Neural crest cell (in vitro differentiated cells): ENCODE measurements at places on chromosomes 7 and 10. TPM values are rescaled to one million over a fixed set of nuclear protein-coding genes. Genes with fewer than 3 reads are reported as not detected.

- DNase-seq = no peak
Measured at GRCh38 chr7:39531818-39532217, 34.4 kb upstream of the YAE1 start.

Gene PPP1R17
- 1.2 and 1.4 TPM in 2 replicates for total RNA-seq

- no peak for DNase-seq
Measured at GRCh38 chr10:47081264-47081663, 170.0 kb downstream of the PTPN20 start.

Gene NUPR2
- not detected in 2 replicates for total RNA-seq

Gene NUDT13
- total RNA-seq = 3.4 and 4.6 TPM in 2 replicates

GRCh38 chr10:91924212-91925021 lies 847 bp downstream of the BTAF1 start:
- DNase-seq = no peak

GRCh38 chr10:29648114-29648982 lies 13.6 kb upstream of the SVIL start:
- DNase-seq = no peak

Gene SEMA4G
- total RNA-seq = 7.0 and 9.1 TPM in 2 replicates

Gene DDC
- total RNA-seq = 0.57 and 1.0 TPM in 2 replicates

DNA sequence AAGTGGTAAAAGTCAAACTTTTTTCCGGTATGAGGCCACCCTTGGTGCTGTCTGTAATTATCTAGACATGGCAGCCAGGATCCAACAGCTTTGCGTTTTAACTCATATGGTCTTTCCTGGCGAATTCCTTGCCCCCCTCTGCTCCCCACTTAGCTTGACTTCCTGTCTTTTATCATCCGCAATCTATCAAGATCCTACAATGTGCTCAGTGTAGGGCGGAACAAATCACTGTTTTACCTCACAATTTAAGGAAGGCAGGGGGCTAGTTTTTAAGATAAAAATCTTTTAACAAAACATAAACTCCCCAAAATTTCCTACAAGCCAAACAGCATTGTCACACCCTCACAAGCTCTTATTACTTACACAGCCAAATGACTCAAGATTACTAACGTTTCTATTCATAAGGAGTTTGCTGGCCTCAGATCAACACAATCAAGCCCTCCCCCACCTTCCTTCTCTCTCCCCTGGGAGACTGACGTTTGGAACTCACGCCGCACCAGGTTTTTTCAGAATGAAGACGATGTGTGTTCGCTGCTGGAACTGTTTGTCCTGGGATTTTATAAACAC lies 1.3 kb upstream of the CDK14 start:
- no peak for DNase-seq

- DNase-seq = no peak
Measured at GRCh38 chr10:22478555-22479334, 133.4 kb downstream of the SPAG6 start.

DNA sequence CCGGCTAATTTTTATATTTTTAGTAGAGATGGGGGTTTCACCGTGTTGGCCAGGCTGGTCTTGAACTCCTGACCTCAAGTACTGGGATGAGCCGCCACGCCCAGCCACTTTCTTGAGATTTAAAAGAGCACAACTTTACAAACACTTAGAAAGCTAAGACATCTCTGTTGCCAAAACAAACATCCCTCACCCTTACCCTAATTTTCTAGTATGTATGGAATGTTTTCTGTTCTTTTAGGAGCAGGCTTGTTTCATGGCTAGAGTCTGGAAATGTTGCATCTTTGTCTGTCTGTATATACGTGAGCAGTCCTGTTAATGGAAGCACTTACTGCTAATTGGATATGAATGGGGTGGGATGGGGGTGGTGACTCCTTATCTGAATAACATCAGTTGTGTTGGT lies 2.9 kb downstream of the OLAH start:
- no peak for DNase-seq

Gene CELF2
- 77.6 and 82.8 TPM in 2 replicates for total RNA-seq

GRCh38 chr10:344582-345200 lies 209.4 kb downstream of the ZMYND11 start:
- no peak for DNase-seq

DNA sequence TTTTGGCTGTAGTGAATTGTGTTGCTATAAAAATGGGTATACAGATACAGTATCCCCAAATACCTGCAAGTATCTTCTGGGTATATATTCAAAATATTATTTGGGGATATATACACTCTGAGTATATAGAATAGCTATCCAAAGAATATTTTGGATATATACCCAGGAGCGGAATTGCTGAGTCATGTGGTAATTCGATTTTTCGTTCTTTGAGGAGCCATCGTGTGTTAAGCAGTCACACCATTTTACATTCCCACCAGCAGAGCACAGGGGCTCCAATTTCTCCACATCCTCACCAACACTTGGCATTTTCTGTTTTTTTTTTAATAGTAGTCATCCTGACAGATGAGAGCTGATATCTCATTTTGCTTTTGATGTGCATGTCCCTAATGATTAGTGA lies 61.9 kb downstream of the TEX36 start:
- no peak for DNase-seq

Gene OR2A42
- 0.14 TPM in 1 of 2 replicates, not detected in the other for total RNA-seq

Gene C7orf57
- not detected in 2 replicates for total RNA-seq

Gene C10orf62
- total RNA-seq = not detected in 2 replicates

- DNase-seq = no peak
Measured at GRCh38 chr7:64099656-64100531, 54.7 kb downstream of the ZNF727 start.

Gene LIPJ
- total RNA-seq = not detected in 2 replicates
